Adrenal gland (tissue), 19 donors: ENCODE measurements at places on chromosomes 2 and 18. TPM values are rescaled to one million over a fixed set of nuclear protein-coding genes. Genes with fewer than 3 reads are reported as not detected.

GRCh38 chr2:124138076-124138475 lies 113.0 kb downstream of the CNTNAP5 start:
- H3K27ac ChIP-seq: no peak overlapping the region
- DNase-seq: no peak
- H3K4me3 ChIP-seq: no peak overlapping the region
- no peaks in the 10 kb centered on the region for H3K4me1 ChIP-seq
- H3K27me3 ChIP-seq: no peaks in the 10 kb centered on the region

DNA sequence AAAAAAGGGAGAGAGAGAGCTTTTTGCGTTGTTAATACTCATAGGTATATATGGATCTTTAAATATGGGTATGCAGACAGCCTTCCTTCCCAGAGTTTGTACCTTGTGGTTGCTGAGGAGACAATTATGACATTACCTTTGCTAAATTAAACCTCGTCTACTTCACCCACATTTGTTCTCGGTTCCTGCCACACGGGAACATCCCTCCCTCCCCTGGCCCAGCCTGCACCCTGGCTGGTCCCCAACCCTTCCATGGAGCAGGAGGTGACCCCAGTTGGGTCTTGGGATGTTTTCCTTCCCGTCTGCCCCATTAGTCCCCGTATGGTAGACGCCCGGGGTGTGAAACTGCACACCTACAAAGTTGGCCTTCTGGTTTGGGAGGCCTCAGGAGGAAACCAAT lies 105.3 kb upstream of the FZD7 start:
- no peak overlapping the region for H3K4me3 ChIP-seq
- H3K27ac ChIP-seq: no peak overlapping the region
- no peaks in the 10 kb centered on the region for H3K27me3 ChIP-seq
- H3K4me1 ChIP-seq: no peaks in the 10 kb centered on the region
- no peak for DNase-seq
- H3K36me3 ChIP-seq: no peaks in the 10 kb centered on the region

KIF5C gene
- total RNA-seq: 19.6 TPM

SMAD7 gene
- total RNA-seq: 14.5 TPM

DNA sequence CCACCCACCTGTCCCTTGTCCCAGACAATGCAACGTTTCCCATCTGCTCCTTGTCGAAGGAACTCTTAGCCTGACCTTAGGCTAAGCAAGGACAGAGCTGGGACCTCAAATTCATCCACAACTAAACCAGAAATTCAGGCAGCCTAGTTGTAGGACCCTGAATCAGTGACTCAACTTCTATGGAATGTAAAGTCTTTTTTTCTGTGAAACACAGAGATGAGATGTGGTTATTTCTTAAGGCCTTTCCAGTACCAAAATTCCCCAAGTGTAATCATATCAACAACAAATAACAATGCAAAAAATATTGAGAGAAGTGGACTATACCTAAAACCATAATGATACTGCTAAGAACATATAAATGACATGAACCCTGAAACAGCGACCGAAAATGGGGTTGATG lies 46.7 kb downstream of the EN1 start:
- H3K4me1 ChIP-seq: no peaks in the 10 kb centered on the region
- H3K27me3 ChIP-seq: peaks cover 5% of the 10 kb centered on the region
- DNase-seq: no peak
- H3K36me3 ChIP-seq: no peaks in the 10 kb centered on the region

ST6GAL2 gene
- 0.07 TPM for total RNA-seq

DNA sequence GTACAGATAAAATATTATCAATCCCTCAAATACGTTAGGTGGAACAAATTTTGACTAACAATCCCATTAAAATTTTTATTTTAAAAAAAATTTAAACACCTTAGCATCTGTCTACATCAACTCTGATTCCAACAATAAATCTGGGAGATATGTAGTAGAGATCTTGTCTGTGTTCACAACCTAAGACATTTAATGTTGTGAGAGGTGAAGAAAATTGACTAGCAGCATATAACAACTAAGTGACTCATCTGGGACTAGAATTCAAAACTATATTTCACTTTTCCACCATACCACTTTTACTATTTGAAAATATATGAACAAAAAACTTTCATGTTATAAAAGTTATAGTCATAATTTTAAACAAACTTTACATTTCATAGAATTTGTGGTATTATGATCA lies 97.9 kb downstream of the ATAD2B start:
- DNase-seq: no peak
- H3K4me1 ChIP-seq: no peaks in the 10 kb centered on the region
- peaks cover 5% of the 10 kb centered on the region for H3K36me3 ChIP-seq
- no peaks in the 10 kb centered on the region for H3K27me3 ChIP-seq
- H3K4me3 ChIP-seq: no peak overlapping the region

DNA sequence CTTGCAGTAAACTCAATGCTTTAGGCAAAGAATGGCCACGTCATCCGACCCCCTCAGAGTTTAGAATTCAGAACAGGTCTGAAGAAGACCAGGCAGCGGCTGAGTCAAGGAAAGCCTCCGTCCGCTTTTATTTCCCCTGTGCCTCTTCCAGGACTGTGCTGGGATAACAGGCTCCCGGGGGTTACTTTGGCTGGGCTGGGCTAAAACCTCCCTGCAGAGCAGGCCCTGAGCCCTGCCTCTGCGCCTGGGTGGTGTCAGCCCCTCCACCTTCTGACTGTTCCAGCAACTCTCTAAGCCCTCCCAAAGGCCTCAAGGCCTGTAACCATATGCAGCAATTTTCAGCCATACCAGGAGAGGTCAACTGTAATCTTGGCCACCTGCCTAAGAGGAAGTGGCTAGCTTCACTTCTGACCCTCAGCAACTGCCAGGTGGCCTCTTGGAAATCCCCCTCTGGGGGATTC lies 166.5 kb downstream of the RPIA start:
- no peak overlapping the region for H3K27ac ChIP-seq
- no peak overlapping the region for H3K4me3 ChIP-seq
- no peak for DNase-seq
- H3K4me1 ChIP-seq: no peaks in the 10 kb centered on the region
- H3K27me3 ChIP-seq: peaks cover 5% of the 10 kb centered on the region

SNORC gene
- 4.0 TPM for total RNA-seq

GRCh38 chr18:10142056-10142455 lies 228.2 kb downstream of the VAPA start:
- no peak overlapping the region for H3K27ac ChIP-seq
- no peaks in the 10 kb centered on the region for H3K36me3 ChIP-seq
- H3K4me1 ChIP-seq: no peaks in the 10 kb centered on the region
- H3K27me3 ChIP-seq: peaks cover 4% of the 10 kb centered on the region
- H3K4me3 ChIP-seq: no peak overlapping the region
- no peak for DNase-seq

DNA sequence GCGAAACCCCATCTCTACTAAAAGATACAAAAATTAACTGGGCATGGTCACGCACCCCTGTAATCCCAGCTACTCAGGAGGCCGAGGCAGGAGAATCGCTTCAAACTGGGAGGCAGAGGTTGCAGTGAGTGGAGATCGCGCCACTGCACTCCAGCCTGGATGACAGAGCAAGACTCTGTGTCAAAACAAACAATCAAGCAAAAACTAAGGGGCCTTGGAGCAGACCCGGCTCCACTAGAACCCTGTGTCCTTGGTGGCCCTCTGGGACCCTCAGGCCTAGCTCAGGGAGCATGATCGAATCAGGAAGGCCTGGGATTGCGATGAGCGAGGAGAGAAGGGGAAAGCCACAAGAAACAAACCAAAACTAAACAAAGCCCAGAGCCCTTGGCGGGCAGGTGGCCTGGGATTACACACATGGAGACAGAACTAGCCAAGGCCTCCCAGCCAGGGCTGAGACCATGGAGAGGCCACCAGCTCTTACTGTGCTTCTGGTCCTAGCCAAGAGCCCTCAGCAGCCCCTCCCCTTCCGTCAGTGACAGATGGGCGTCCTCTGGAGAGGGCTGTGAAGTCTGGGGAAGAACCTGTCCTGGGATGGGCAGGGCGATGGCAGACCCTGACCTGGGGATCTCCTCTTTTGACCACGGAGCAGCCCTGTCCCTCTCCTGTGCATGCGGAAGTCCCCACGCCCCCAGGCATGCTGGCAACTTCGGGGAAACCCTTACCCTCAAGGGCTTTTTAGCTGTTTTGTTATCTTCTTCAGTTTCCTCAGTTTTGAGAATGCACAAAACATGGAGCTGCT lies 27.4 kb upstream of the CATIP start:
- no peaks in the 10 kb centered on the region for H3K27me3 ChIP-seq
- no peak overlapping the region for H3K27ac ChIP-seq
- H3K36me3 ChIP-seq: no peaks in the 10 kb centered on the region

- H3K27me3 ChIP-seq: no peaks in the 10 kb centered on the region
- no peak overlapping the region for H3K4me3 ChIP-seq
- no peaks in the 10 kb centered on the region for H3K36me3 ChIP-seq
- peaks cover 19% of the 10 kb centered on the region for H3K4me1 ChIP-seq
- no peak overlapping the region for H3K27ac ChIP-seq
- no peak for DNase-seq
Observed at GRCh38 chr2:164816046-164816445, 25.6 kb downstream of the COBLL1 start.

DNA sequence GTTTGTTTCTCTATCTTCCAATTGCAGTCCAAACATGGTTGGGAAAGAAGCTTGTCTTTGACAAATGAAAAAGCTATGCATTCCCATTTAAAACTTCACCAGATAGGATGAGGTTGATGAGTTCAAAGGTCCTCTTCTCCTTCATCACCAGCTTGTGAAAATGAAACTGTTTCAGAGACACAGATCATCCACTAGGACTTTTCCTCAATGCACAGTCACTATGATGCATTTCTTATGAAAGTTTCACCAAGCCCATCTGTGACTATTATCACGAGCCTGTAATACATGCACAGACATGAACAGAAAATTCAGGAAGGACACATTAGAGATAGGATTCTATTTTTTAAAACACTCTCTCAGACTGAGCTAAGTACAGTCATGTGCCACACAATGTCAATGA lies 644.4 kb downstream of the PLCL1 start:
- H3K4me3 ChIP-seq: no peak overlapping the region
- DNase-seq: no peak
- no peak overlapping the region for H3K27ac ChIP-seq
- no peaks in the 10 kb centered on the region for H3K27me3 ChIP-seq

DNA sequence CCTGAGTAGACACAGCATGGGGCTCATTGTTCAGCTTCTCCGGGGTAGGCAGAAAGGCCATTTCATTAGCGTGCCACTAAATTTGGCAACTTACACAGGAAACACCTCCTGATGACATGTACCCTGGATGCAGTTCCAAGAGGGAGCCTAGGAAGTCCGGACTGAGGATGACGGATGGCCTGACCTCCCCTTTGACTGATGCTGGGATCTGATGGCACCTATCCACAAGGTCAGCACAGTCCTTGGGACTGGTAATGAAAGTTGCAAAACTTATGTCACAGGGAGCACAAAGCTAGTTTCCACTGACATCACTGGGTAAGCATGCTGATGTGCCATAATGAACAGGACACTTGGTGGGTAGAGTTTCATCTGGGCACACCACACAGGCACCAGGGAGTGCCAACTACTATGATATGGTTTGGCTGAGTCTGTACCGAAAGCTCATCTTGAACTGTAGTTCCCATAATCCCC lies 126.7 kb upstream of the ARL4C start:
- peaks cover 6% of the 10 kb centered on the region for H3K4me1 ChIP-seq
- DNase-seq: peak; percentile 65
- no peak overlapping the region for H3K27ac ChIP-seq
- no peak overlapping the region for H3K4me3 ChIP-seq
- no peaks in the 10 kb centered on the region for H3K36me3 ChIP-seq

TWIST2 gene
- total RNA-seq: 11.9 TPM

- peak; percentile 30 for DNase-seq
- H3K36me3 ChIP-seq: no peaks in the 10 kb centered on the region
- H3K27ac ChIP-seq: peak overlapping the region; percentile 41
- no peaks in the 10 kb centered on the region for H3K27me3 ChIP-seq
- no peak overlapping the region for H3K4me3 ChIP-seq
Observed at GRCh38 chr18:13548966-13549879, 177.1 kb downstream of the FAM210A start.

GALNT5 gene
- total RNA-seq: not detected

DNA sequence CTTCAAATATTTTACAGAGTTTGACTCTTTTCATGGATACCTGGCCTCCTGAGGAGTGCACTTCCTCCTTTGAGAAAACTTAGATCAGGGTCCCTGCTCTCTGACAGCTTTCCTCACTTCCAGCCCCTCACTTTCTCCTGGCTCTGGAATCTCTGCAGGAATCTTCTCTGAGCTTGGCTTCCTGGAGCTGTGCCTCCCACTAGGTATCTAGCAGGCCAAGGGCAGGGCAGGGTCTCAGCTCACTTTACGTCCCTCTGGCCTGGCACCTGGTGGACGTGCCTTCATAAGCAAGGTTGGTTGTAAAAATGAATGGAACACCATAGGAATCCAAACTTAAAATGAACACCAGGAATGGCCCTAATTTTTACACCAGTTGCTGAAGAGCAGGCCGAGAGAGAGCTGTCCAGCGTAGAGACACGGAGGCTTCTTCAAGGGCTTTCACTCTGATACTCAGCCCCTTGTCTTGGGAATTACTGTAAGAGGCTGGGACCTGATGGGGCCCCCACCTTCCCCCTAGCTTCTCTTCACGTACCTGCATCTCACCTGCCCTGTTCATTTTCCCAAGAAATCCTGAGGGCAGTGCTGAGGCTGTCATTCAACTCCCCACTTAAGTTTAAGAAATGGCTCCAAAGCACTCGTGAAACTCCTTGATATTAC lies 426.9 kb upstream of the ID2 start:
- no peak overlapping the region for H3K27ac ChIP-seq
- no peaks in the 10 kb centered on the region for H3K36me3 ChIP-seq
- DNase-seq: no peak
- no peak overlapping the region for H3K4me3 ChIP-seq

DNAJC5G gene
- total RNA-seq: 0.61 TPM

DNA sequence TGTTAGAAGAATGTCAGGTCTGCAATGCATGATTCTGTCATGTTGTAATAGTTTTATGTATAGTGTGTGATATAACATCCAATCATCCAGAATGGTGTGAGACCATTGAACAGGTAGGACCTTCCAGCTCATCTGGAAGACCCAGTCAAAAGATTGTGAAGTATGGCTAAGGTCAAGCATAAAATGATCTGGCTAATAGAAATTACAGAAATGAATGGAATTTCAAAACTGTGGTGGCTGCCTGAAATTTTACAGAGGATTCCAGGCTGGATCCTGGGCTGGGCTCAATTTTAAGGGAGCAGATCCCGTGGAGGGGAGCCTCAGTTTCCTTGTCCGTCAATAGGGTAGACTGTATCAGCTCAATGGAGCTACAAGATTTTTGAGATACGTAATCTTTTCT lies 39.1 kb downstream of the ACKR3 start:
- H3K36me3 ChIP-seq: no peaks in the 10 kb centered on the region
- H3K4me1 ChIP-seq: no peaks in the 10 kb centered on the region
- no peak for DNase-seq
- H3K27ac ChIP-seq: no peak overlapping the region

GRCh38 chr2:134167015-134167414 lies 86.9 kb upstream of the MGAT5 start:
- H3K27me3 ChIP-seq: no peaks in the 10 kb centered on the region
- no peak overlapping the region for H3K27ac ChIP-seq
- no peak for DNase-seq

STAT4 gene
- total RNA-seq: 0.60 TPM

- no peaks in the 10 kb centered on the region for H3K27me3 ChIP-seq
- no peak overlapping the region for H3K27ac ChIP-seq
- H3K4me1 ChIP-seq: no peaks in the 10 kb centered on the region
- DNase-seq: no peak
Observed at GRCh38 chr2:202064881-202065230, 8.2 kb upstream of the KIAA2012 start.

- peak overlapping the region; percentile 10 for H3K27ac ChIP-seq
- no peaks in the 10 kb centered on the region for H3K27me3 ChIP-seq
- DNase-seq: peak; percentile 68
- H3K36me3 ChIP-seq: peaks cover 30% of the 10 kb centered on the region
Observed at GRCh38 chr2:55581874-55582547, 35.4 kb downstream of the PPP4R3B start.

KCNS3 gene
- total RNA-seq: 2.3 TPM

- H3K4me1 ChIP-seq: no peaks in the 10 kb centered on the region
- no peaks in the 10 kb centered on the region for H3K27me3 ChIP-seq
- no peak overlapping the region for H3K27ac ChIP-seq
Observed at GRCh38 chr2:11773747-11774525, 27.5 kb downstream of the LPIN1 start.
